Activated naive CD4-positive, alpha-beta T cell treated with anti-CD3 and anti-CD28 coated beads for 36 hours (primary cell): ENCODE measurements at places on chromosomes 1 and 21. TPM values are rescaled to one million over a fixed set of nuclear protein-coding genes. Genes with fewer than 3 reads are reported as not detected.
A peak's percentile ranks its signal among the peaks of the same experiment; 100 is the strongest.

- no peaks in the 10 kb centered on the region for H3K4me1 ChIP-seq
- H3K36me3 ChIP-seq: no peaks in the 10 kb centered on the region
- no peak for DNase-seq
- H3K4me3 ChIP-seq: no peak overlapping the region
These were observed 55.0 kb downstream of the KAZN start for GRCh38 chr1:14653461-14653960.

GRCh38 chr1:24558902-24559791 lies 3.3 kb downstream of the NCMAP start:
- peaks cover 3% of the 10 kb centered on the region for H3K27me3 ChIP-seq
- no peak for DNase-seq
- peaks cover 15% of the 10 kb centered on the region for H3K4me1 ChIP-seq
- H3K4me3 ChIP-seq: no peak overlapping the region
- no peak overlapping the region for H3K27ac ChIP-seq

DNA sequence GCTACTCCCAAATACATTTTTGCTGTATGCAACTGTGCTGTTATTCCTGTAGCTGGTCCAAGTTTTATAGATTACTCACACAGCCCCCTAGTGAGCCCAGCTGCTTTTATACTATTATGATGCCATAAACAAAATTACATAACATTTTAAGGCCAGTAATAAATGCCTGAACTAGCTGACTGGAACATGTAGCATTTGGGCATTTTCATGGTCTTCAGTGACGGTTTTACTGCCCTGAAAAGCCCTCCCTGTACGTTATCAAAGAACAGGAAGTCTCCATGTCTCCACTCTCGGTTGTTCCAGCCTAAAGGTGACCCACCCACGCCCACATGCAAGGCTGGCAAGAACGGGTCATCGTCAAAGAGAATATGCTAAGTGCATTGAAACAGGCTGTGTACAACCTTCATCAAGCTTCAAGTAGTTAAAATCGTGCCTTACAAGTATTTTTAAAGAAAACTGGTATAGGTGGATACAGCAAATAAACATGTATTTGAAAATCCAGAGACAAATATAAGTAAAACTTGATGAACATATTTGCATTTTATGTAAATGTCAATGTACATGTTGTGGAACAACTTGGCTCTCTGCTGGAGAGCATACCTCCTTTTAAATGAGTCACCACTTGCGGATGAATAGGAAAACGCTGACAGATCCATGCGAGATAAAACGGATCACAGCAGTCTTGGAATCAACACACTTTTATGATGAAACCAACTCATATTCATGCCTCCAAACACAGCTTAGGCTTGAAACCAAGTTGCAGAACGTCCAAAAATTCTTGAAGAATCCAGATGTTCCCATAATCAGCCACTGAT lies 520.5 kb downstream of the SMYD3 start:
- H3K27me3 ChIP-seq: no peaks in the 10 kb centered on the region
- H3K36me3 ChIP-seq: peaks cover 4% of the 10 kb centered on the region
- H3K4me3 ChIP-seq: no peak overlapping the region
- DNase-seq: no peak

GRCh38 chr1:45152126-45152525 lies 54.3 kb downstream of the ZSWIM5 start:
- H3K27ac ChIP-seq: no peak overlapping the region
- DNase-seq: no peak
- H3K27me3 ChIP-seq: no peaks in the 10 kb centered on the region
- peaks cover 1% of the 10 kb centered on the region for H3K36me3 ChIP-seq
- peaks cover 6% of the 10 kb centered on the region for H3K4me1 ChIP-seq

- DNase-seq: no peak
- no peaks in the 10 kb centered on the region for H3K36me3 ChIP-seq
- H3K4me3 ChIP-seq: no peak overlapping the region
- H3K27ac ChIP-seq: no peak overlapping the region
These were observed 107.0 kb downstream of the RHOU start for GRCh38 chr1:228842094-228842775.

GRCh38 chr1:154735804-154736168 lies 127.8 kb upstream of the ADAR start:
- DNase-seq: no peak
- H3K36me3 ChIP-seq: no peaks in the 10 kb centered on the region
- H3K27me3 ChIP-seq: no peaks in the 10 kb centered on the region
- H3K4me3 ChIP-seq: no peak overlapping the region

- H3K27me3 ChIP-seq: no peaks in the 10 kb centered on the region
- peak; percentile 46 for DNase-seq
- peak overlapping the region; percentile 73 for H3K27ac ChIP-seq
- peaks cover 34% of the 10 kb centered on the region for H3K4me1 ChIP-seq
- no peak overlapping the region for H3K4me3 ChIP-seq
These were observed 742 bp downstream of the P3H1 start for GRCh38 chr1:42765832-42766740.

GRCh38 chr21:29634418-29634817 lies 305.4 kb downstream of the GRIK1 start:
- no peaks in the 10 kb centered on the region for H3K4me1 ChIP-seq
- no peak overlapping the region for H3K4me3 ChIP-seq
- no peak overlapping the region for H3K27ac ChIP-seq
- peaks cover 3% of the 10 kb centered on the region for H3K27me3 ChIP-seq

DNA sequence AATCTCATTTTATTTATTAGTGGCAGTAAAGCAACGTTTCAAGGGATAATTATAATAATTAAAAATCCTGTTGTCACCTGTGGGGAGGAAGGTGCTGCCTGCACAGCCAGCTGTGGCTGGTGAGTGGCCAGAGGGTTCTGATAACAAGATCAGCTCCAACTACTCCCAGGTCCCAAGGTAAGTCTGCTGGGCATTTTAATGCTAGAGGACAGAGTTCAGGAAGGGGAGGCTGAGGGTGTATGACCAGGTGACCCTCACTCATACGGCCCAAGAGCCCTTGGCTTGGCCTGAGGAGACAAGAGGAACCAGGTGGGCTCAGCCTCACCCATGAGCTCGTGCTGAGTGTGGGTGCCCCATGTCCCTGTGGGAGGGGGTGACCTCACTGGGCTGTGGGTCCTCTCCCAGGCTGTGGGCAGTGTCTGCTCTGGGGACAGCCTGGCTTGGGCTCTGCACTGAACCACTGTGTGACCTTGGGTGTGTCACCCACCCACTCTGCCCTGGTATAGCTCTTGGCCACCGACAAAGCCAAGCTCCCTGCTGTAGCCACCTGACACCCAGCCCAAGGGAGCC lies 223.8 kb downstream of the PTPRU start:
- H3K4me1 ChIP-seq: no peaks in the 10 kb centered on the region
- H3K36me3 ChIP-seq: no peaks in the 10 kb centered on the region

DNA sequence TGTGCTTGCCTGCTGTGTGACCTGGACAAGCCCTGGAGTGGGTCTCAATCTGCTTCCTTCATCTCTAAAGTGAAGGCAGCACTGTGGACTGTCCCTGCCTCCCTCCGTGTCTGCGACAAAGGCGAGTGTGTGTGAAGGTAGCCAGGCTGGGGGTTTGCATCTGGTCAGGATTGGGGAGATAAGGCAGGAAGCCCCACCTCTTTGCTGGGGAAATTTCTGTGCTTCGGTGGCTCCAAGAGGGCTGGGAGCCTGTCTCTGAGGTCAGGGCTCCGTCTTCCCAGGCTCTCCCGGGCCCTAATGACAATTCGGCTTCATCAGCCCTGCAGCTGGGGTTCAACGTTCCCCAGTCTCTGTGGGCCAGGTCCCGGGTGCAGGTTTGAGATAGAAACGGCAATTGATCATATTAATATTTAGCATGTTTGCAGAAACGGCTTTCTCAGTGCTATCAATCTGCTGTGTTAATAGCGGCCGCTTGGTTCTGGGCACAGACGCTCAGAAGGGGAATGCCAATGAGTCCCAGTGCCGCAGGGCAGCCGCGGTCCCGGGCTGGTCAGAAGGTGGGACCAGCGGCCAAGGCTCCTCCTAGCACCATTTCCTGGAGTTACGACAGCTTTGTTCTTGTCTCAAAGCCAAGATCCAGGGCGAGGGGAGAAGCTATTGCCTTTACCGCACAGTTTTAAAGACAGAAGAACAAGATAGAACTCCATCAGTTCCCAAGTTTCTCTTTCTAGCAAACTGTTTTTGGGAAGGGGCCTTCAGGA lies 105.7 kb downstream of the PRDM16 start:
- no peak overlapping the region for H3K27ac ChIP-seq
- no peak for DNase-seq
- H3K27me3 ChIP-seq: peaks cover 36% of the 10 kb centered on the region
- no peaks in the 10 kb centered on the region for H3K36me3 ChIP-seq
- no peak overlapping the region for H3K4me3 ChIP-seq

TAS1R1 gene
- not detected for total RNA-seq

SH2D5 gene
- 0.29 TPM for total RNA-seq

ADGRL2 gene
- total RNA-seq: not detected
